ENCODE measurements at places on chromosomes 6 and 20. TPM values are rescaled to one million over a fixed set of nuclear protein-coding genes. Genes with fewer than 3 reads are reported as not detected.

GRCh38 chr6:164200071-164200470, 785.6 kb downstream of the QKI start:
- no peaks in the 10 kb centered on the region for H3K36me3 ChIP-seq
- no peak overlapping the region for H3K27ac ChIP-seq
- no peak overlapping the region for H3K4me3 ChIP-seq

DNA sequence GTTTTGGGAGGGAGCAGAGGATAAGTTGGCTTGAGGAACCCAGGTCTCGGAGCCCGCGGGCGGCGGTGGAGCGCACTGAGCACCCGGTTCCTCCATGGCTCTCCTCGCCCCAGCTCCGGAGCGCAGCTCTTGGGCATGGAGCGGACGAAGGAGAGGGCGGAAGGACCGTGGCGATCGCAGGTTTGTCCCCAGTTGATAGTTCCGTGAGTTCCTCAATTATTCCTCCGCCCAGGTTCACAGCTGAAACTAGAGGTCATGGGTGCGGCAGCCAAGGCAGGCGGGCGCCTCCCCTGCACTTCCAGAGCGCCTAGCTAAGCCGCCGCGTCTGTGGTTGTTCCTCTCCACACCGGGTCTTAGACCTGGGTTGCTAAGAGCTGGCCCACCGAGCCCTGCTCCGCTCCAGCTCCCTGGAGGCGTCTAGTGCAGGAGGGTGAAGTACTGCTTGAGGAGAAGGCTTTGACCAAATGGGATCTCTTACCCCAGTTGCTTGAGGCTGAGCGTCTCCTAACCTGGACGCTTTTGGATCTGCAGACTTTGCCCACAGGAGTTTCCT, at the start of gene HTR1B:
Gene HTR1B, minus strand, starts transcription at position 184 of the 553 bp plus-strand sequence. Its CDS starts 88 bp downstream, at position 96.
- no peaks in the 10 kb centered on the region for H3K36me3 ChIP-seq
- no peak within 1 kb of the TSS for H3K27ac ChIP-seq
- H3K27me3 ChIP-seq, result no peaks in the 10 kb centered on the region
- H3K4me3 ChIP-seq, result peak within 1 kb of the TSS; percentile 55
- no peak for DNase-seq

DNA sequence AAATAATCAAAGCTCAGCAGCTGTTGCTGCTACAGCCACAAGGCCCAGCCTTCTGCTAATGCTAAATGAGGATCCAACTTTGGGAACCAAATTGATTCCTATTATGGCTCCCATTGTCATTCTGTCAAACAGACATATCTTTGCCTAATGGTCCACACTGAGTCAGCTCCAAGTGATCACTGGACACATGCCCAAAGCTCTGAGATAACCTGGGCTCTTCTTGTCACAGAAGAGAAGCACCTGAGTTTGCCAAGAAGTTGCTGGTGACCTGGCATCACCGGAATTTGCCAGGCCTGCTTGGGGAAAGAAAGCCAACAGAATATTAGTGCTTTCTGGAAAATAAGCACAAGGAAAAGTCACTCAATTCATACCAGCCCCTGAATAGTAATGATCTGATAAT, 5.8 kb downstream of the TNFRSF21 start:
- no peaks in the 10 kb centered on the region for H3K4me1 ChIP-seq
- H3K27me3 ChIP-seq, result peaks cover 32% of the 10 kb centered on the region
- H3K36me3 ChIP-seq, result no peaks in the 10 kb centered on the region
- H3K27ac ChIP-seq, result no peak overlapping the region
- H3K4me3 ChIP-seq, result no peak overlapping the region

DNA sequence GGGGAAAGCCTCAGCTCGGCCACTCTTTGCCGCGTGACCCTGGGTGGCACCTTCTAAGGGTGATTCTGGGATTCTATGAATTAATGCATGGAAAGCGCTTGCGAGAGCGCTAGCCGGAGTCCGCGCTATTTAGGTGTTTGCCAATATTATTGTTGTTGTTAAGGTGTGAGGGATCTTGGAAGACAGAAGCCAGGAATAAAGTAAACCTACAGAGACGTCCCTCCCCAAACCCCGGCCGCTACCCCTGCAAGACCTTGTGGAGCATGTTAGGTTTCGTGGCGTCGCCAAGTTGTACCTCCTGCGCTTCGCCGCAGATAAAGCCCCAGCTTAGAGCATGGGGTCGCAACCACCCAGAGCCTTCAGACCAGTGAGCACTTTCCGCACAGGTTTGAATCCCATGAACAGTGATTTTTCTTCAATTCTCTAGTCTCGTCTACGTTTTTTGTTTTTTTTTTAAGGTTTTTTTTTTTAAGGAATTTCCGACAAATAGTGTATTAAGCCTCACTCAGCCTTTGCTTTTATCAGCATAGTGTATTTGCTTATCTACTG, 16.9 kb upstream of the ZSCAN9 start:
- no peaks in the 10 kb centered on the region for H3K36me3 ChIP-seq
- H3K27me3 ChIP-seq, result peaks cover 91% of the 10 kb centered on the region
- peaks cover 12% of the 10 kb centered on the region for H3K4me1 ChIP-seq
- no peak overlapping the region for H3K4me3 ChIP-seq
- DNase-seq, result no peak

GRCh38 chr20:23136893-23137745, 51.0 kb upstream of the CD93 start:
- no peak overlapping the region for H3K27ac ChIP-seq
- H3K4me3 ChIP-seq, result no peak overlapping the region
- no peak for DNase-seq
- no peaks in the 10 kb centered on the region for H3K27me3 ChIP-seq

- no peak overlapping the region for H3K27ac ChIP-seq
- DNase-seq, result no peak
- no peak overlapping the region for H3K4me3 ChIP-seq
- no peaks in the 10 kb centered on the region for H3K27me3 ChIP-seq
- no peaks in the 10 kb centered on the region for H3K36me3 ChIP-seq
Measured at GRCh38 chr20:38945012-38945411, 17.1 kb upstream of the DHX35 start.

DNA sequence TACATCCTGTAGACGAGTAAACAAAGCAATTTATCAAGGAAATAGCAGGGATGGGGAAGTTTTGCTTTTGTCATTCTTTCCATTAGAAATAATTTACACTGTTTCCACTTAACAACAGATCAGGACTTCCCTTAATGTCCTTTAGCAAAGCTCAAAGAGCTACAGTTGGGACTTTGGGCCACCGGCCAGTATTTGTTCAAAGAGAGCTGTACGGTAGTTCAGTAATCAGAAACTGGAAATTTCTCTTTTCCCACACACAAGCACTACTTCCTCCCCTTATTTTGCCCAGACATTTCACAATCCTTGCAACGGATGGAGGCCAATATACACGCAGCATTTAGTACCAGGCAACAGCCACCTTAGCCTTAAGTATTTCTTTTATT, 12.1 kb upstream of the HINT3 start:
- H3K27me3 ChIP-seq, result no peaks in the 10 kb centered on the region
- DNase-seq, result peak; percentile 21
- H3K36me3 ChIP-seq, result no peaks in the 10 kb centered on the region
- peaks cover 14% of the 10 kb centered on the region for H3K4me1 ChIP-seq
- no peak overlapping the region for H3K4me3 ChIP-seq
- peak overlapping the region; percentile 78 for H3K27ac ChIP-seq

DNA sequence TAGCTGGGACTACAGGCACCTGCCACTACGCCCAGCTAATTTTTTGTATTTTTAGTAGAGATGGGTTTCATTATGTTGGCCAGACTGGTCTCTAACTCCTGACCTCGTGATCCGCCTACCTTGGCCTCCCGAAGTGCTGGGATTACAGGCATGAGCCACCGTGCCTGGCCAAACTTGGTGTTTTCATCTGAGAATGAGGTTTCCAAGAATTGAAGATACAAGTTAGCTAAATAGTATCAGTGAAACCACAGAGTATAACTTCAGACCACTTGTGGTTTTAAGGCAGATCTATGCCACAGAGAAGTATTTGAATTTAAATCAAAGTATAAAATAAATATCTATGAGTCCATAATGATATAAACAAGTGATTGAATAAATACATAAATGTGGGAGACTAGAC, 70.1 kb downstream of the SLC16A10 start:
- H3K27ac ChIP-seq, result no peak overlapping the region
- no peaks in the 10 kb centered on the region for H3K27me3 ChIP-seq
- H3K36me3 ChIP-seq, result no peaks in the 10 kb centered on the region

GRCh38 chr20:45012682-45013302, 46.5 kb downstream of the STK4 start:
- H3K4me1 ChIP-seq, result no peaks in the 10 kb centered on the region
- DNase-seq, result no peak
- H3K27ac ChIP-seq, result no peak overlapping the region

DNA sequence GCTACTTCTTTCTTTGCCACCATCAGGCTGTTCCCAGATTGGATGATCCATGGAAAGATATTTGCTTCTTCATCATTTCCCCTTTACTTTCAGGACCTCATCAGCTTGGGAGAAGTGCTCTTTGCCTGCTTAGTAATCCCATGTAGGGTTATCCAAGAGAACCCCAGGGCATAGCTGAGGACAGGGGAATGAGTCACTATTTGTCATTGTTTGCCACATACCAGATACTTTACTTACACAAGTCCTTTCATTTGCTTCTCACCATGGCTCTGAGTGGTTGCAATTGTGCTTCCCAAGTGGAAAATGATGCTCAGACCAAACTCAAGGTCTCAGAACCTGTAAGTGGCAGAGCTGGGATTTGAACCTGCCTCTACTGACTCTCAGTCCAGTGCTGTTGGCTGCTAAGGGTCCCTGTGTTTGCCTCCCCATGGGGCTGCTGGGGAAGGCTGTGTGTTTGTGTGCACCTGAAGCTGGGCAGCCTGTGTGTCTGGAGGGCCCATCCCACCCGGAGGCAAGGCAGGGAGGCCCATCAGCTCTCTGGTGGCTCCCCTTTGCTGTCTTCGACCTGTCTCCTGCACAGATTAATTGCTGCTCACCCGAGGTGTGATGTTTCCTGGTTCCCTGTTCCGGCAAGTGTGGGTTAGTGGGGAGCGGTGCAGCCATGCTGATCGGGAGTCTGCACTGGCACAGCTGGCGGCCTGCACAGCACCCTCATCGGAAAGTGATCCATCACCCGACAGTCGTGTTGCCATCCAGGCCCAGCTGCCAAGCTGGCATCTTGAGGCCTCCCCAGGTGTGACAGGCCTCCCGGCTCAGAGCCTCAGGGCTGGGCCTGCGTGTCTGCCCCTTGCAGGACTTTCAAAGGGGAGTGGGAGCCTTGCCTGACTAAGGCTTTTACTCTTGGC, 228.8 kb downstream of the DHX35 start:
- H3K27ac ChIP-seq, result no peak overlapping the region
- H3K4me3 ChIP-seq, result no peak overlapping the region
- H3K27me3 ChIP-seq, result no peaks in the 10 kb centered on the region
- no peaks in the 10 kb centered on the region for H3K4me1 ChIP-seq
- DNase-seq, result no peak
- no peaks in the 10 kb centered on the region for H3K36me3 ChIP-seq

DNA sequence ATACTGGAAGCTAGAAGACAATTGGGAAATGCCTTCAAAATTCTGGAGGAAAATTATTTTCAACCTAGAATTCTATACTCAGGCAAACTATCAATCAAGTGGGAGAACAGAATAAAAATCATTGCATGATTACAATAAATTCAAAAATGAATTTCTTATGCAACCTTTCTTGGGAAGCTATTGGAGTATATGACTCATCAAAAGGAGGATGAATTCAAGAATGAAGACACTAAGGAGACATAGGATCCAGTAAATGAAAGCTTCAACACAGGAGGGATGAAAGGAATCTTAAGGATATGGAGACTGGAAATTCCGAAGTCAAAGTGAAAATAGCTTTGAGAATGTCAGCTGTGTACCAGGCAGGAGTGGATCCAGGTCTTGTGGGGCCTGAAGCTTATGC, 12.6 kb upstream of the UBR2 start:
- no peak overlapping the region for H3K27ac ChIP-seq
- no peaks in the 10 kb centered on the region for H3K4me1 ChIP-seq
- no peaks in the 10 kb centered on the region for H3K36me3 ChIP-seq
- no peak overlapping the region for H3K4me3 ChIP-seq

- no peak overlapping the region for H3K27ac ChIP-seq
- H3K4me3 ChIP-seq, result no peak overlapping the region
- H3K27me3 ChIP-seq, result no peaks in the 10 kb centered on the region
- no peak for DNase-seq
Measured at GRCh38 chr6:89834884-89835792, 5.5 kb downstream of the CASP8AP2 start.

DNA sequence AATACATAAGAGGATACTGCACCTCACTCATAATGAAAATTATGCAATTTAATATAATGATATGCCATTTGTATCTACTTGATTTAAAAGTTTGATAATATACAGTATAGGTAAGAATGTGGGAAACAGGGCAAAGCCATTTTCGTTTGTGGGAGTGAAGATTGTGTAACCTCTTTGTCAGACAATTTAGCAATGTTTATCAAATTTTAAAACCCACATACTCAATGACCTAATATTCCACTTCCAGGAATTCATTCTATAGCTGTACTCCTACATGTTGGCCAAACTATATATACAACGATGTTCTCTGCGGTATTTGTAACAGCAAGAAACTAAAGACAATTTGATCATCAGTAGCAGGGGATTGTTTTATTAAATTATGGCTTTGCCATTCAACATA, 17.8 kb upstream of the FKBP5 start:
- no peaks in the 10 kb centered on the region for H3K27me3 ChIP-seq
- no peaks in the 10 kb centered on the region for H3K36me3 ChIP-seq
- no peak for DNase-seq
- no peak overlapping the region for H3K4me3 ChIP-seq
- H3K4me1 ChIP-seq, result no peaks in the 10 kb centered on the region

GRCh38 chr20:46139908-46140482, 21.9 kb downstream of the CD40 start:
- no peak overlapping the region for H3K27ac ChIP-seq
- no peaks in the 10 kb centered on the region for H3K36me3 ChIP-seq
- DNase-seq, result no peak
- peaks cover 39% of the 10 kb centered on the region for H3K27me3 ChIP-seq

DNA sequence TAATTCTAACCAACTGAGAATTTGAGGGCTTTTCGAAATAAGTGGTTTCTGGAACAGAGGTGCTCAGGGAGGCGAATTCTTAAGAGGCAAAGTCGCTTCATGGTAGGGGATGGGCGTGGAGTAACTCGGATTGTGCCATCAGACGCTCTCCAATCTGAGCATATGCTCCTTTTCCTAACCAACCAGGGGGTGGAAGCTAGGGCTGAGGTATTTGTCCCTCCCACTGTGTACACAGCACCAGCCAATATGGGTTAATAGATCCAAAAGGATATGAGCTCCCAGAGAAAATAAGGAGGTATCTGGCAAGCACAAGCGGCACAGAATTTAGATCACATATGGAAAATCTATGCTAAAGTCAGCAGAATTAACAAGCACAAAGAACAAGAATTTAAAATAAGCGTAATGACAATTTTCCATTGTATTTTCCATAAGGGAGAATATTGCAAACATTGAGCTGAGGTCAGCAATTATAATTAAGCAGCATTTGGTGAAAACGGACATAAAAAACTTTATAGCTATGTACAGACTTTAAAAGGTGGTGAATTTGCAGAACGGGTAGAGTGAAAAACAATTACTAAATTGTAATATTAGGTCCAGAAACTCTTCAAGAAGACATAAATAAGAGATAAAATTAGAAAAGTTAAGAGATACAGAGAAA, 55.0 kb upstream of the PHACTR1 start:
- no peaks in the 10 kb centered on the region for H3K27me3 ChIP-seq
- no peak overlapping the region for H3K4me3 ChIP-seq
- H3K36me3 ChIP-seq, result no peaks in the 10 kb centered on the region
- DNase-seq, result no peak
- no peaks in the 10 kb centered on the region for H3K4me1 ChIP-seq

The HSD17B8 gene
- total RNA-seq, result 23.1 TPM

The GLP1R gene
- total RNA-seq, result 0.20 TPM

The TGM6 gene
- not detected for total RNA-seq

The WFDC5 gene
- total RNA-seq, result not detected

The UST gene
- total RNA-seq, result 29.4 TPM

The TSBP1 gene
- not detected for total RNA-seq

The GJA1 gene
- total RNA-seq, result 39.0 TPM

The TREML1 gene
- total RNA-seq, result 2.2 TPM

The DDX27 gene
- 31.5 TPM for total RNA-seq

The VSTM2L gene
- not detected for total RNA-seq
